HTR-8/SVneo (cell line): ENCODE measurements at places on chromosomes 13 and 19.
A peak's percentile ranks its signal among the peaks of the same experiment; 100 is the strongest.

DNA sequence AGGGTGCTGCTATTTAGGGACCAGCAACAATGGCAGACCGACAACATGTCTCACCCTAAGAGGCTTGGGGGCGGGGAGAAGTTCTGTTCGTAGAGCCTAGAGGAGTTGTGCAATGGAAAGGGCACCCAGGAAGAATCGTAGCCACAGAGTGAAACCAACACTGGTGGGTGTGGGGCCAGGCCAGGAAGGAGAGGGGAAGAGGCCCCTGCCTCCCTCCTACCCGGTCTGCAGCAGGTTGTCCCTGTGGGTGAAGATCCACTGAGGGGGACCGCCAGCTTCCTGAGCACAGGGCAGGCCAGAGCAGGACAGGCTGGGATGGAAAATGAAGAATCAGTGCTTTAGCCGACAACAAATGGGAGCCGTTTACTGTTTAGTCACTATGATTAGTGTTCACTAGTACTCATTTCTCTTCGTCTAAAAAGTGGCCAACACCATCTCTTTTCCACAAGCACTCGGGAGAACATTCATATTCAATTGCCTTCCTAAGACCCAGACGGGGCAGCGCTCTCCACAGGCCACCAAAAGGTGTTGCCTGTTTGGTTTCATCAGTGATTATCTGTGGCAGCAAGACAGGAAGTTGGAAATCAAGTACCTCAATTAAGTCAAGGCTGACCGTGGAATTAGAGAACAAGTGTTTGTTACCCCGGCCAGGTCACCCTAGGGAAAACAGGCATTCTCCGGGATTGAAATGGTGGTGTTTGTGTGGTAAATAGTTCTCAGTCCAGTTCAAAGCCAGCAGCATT lies 1.1 kb upstream of the ATP11A start:
- no peak for DNase-seq

- no peak for DNase-seq
Measured at GRCh38 chr19:50384685-50385535, 763 bp downstream of the POLD1 start.

GRCh38 chr19:5943045-5943444 lies 29.0 kb downstream of the CAPS start:
- DNase-seq = no peak

GRCh38 chr19:43721469-43722048 lies 5.7 kb downstream of the IRGC start:
- DNase-seq = no peak

GRCh38 chr13:99104396-99104795 lies 96.3 kb upstream of the UBAC2 start:
- DNase-seq = no peak

DNA sequence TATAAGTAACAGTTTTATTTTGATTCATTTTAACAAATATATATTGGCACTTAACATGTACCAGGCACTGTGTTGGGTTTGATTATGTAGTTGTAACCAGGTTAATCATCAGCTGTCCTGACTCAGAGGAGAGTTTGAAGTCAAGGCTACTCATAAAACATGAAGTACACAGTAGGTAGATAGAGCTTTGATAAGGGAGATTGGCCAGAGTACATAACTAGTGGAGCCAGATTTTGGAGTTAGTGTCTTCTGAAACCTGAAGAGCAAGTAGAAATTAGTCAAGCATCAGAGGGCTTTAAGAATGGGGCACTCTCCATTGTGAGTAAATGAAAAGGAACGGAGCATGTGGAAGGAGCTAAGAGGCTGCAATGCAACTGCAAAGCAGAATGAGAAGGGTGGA lies 333.9 kb downstream of the RFC3 start:
- DNase-seq = no peak

DNA sequence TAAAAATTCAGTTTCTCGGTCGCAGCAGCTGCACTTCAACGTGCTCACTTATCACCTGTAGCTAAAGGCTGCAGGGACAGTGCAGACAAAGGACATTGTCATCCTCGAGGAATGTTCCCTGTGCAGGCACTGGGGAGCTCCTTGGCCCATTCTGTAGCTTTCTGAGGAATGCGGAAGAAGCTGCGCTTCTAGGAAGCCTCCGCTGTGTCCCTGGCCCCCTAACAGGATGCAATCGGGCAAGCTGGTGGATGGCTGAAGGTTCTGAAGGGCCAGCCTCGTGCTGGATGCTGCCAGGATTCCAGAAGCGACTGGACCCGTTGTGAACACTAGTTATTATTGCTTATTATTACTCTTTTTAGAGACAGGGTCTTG lies 8.1 kb downstream of the ANO8 start:
- DNase-seq = no peak

- no peak for DNase-seq
Measured at GRCh38 chr19:1591421-1592023, 1.1 kb downstream of the MBD3 start.

DNA sequence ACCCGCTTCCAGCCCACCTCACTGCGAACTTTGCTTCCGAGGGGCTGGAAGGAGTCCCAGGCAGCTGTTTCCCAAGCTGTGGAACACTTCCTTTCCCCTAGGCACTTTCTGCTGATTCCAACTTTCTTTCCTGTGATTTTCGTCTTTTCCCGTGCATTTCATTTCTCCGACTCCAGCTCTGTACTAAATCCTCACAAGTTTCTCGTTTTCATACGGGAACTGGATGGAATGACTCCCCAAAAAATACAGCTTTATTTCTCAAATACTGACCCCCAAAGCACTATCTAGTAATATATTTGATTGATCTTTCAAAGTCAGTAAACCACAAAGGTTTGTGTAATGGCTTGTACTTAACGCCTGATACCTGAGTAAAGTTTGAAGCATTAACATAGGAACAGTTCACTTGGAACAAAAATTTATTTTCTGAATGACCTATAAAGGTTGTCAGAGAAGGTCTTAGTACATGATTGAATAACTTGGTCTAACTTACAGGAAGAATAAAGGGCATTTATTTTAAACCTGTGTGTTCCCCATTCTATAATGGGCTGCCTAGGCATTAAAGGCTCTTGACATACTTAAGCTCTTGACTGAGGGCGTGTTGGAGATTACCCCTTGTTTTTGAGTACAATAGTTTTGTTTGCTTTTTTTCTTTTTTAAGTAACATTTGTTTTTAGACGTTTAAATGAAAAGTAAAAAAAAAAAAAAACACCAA lies 1.3 kb upstream of the PCDH9 start:
- peak; percentile 2 for DNase-seq

- DNase-seq = peak; percentile 22
Measured at GRCh38 chr13:46866150-46866549, 30.7 kb downstream of the HTR2A start.

DNA sequence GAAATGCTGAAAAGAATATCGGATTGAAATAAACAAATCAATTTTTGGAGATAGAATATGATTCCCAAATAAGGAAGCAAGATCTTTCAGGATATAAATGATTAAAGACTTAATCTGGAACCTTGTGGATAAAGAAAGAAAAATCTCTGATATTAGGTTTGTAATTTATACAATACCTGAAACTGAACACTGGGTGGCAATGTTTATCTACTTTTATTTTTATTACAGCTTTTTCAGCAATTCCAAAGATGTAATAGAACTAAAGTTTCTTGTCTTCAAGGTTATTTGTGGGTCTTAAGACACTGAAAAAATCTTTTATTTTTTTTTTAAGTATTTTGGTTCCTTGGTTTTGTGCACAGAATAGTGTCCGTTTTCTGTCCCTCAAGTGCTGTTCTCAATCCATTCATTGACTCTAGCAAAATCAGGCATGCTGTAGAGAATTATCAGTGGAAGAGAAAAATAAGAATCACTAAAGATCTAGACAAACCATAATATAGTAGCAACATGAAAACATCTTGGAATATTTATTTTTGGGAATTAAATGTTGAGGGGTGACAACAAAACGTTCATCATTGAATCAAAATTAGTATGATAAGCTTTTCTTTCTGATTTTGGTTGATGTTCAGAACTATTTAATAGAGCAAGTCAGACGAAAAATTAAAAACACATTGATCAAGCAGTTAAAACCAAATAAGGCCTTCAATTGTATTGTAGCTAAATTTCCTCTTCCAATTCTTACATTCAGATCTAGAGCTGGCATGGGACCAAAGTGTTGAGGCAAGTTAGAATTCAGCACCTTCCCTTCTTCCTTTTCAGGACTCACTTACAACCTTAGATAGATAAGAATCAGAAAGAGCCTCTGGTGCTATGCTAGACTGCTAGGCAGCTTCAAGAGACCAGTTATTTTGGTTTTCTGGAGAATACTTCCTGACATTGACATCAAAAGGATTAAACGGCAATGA lies 704.4 kb upstream of the PCDH20 start:
- DNase-seq = peak; percentile 4

GRCh38 chr19:38869160-38869835 lies 8.8 kb downstream of the RINL start:
- no peak for DNase-seq

- no peak for DNase-seq
Measured at GRCh38 chr19:1284293-1284978, 1.2 kb upstream of the EFNA2 start.

DNA sequence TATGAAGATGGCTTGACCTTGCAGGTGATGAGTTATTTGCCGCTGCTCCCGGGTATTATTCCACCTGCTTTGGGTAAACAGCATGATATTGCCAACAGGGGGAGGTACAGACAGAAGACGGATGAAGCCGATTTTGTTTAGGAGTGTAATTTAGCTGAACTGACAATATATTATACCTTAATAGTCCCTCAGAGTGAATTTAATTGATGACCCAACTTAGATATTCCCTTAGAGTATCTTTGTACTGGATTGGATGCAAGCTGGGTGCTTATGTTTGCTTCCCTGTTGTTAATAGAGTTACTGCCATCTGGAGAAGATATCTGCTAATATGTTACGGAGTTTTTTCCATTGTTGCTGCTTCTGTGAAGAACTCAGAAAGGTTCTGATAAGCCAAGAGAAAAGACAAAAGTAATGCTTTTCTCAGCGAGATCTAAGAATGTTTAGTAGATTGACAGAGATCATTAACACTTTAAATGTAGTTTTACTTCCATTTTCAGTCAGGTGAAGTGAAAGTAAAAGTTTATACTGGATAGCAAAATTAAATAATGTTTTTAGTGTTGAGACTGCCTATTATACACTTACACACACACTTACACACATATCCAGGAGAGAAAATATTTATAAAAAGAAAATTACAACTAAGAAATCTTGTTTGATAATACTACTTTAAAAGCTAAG lies 2220.8 kb upstream of the PCDH20 start:
- no peak for DNase-seq

DNA sequence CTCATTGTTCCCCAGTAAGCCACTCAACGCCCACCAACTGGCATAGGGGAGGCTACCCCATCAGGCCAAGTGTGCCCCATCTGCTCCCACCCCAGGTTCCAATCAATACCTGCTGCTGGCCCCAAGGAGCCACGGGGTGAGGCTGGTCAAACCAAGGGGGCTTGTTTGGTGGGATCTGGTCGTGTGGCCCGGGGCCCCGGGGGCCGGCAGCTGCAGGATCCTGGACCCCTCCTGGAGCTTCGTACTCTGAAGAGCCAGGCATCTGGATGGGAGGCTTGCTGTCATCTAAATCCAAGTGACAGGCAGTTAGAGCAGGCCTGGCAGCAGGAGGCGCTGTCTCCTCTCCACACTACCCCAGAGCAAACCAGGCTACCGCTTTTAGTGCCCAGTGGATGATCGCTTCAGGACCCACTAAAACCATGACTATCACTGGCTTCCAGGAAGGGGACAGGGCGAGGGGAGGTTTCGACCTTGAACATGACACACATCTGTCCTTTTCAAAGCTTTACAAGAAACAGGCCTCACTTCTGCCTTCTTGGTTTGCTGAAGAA lies 14.2 kb downstream of the CHERP start:
- no peak for DNase-seq

GRCh38 chr19:58543826-58544590 lies at the start of gene TRIM28:
TRIM28 (plus strand) TSS chr19:58544064; CDS start chr19:58544758, 694 bp downstream.
- DNase-seq = peak; percentile 98

DNA sequence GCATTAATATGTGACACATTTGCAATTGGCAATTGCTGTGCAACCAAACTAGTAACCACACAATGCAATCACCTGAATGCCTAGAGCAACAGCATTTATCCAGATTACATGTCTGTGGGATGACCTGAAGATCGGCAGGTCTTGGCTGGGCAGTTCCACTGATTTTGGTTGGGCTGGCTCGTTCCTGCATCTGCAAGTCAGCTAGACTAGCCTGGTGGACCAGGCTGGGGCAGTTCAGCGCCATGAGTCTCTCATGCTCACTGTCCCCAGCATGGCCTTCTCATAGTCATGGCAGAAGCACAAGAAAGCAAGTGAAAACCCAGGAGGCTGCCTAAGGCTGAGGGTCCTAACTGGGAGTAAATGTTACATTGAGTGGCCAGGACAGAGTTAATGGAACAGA lies 229.1 kb upstream of the TSHZ3 start:
- no peak for DNase-seq

DNA sequence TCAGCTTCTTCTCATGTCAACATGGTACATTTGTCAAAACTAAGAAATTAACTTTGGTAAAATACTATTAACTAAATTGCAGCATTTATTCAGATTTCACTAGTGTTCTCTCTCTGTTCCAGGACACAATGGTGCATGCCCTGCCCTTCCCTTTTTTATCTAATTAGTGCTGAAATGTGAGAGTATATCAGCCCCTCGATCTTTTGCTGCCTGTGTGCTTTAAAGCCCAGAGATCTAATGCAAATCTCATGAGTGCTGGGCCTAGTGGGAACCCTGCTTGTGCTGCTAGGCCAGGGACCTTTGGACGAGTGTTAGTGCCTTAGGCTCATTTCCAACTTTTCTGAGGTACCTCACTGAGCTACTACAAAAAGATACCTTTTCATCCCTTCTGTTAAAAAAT lies 221.1 kb upstream of the EDNRB start:
- no peak for DNase-seq

DNA sequence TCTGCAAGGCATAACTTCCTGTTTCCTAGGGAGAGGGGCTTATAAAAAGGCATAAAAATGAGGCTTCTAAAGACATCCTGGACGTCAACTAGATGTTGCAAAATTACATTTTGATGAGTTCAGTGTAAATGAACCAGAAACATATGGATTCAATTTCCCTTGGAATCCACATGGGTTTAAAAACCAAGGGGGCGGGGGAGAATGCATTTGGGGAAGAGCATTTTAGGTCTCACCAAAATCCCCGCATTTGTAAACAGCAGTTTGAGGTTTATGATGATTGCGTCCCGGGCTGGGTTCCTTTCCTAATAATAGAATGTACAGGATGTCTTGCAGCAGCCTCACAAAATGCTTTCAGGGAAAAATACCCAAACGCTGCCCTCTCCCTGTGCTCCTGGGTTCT lies 407.8 kb downstream of the ZNF536 start:
- DNase-seq = no peak

DNA sequence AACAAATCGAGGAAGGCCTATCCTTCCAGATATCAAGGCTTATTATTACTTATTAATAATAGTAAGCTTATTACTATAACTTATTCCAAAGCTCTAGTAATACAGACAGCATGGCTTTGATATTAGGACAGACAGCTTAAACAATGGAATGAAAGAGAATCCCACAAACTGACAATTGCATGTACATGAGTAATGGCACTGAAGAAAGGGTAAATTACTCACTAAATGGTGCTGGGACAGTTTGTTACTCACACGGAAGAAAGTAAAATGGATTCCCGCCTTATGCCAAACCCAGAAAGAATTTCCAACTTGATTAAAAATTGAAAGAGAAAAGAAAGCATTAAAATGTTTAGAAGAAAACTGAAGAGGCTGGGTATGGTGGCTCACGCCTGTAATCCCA lies 60.3 kb downstream of the MIPEP start:
- DNase-seq = no peak

GRCh38 chr19:34244611-34245299 lies 9.6 kb upstream of the GARRE1 start:
- DNase-seq = no peak

- DNase-seq = no peak
Measured at GRCh38 chr19:38596057-38596981, 21.4 kb downstream of the MAP4K1 start.

- peak; percentile 25 for DNase-seq
Measured at GRCh38 chr13:48600374-48601364, 53.1 kb upstream of the CYSLTR2 start.

- no peak for DNase-seq
Measured at GRCh38 chr19:47797996-47798903, 6.1 kb downstream of the TPRX1 start.
